Breast epithelium (tissue), 4 donors: ENCODE measurements at places on chromosomes 2 and 18. TPM values are rescaled to one million over a fixed set of nuclear protein-coding genes. Genes with fewer than 3 reads are reported as not detected.
A peak's percentile ranks its signal among the peaks of the same experiment; 100 is the strongest.

The TMX3 gene
- total RNA-seq = 55.3 TPM

The EPB41L3 gene
- total RNA-seq = 178 TPM

- no peak for DNase-seq
Measured at GRCh38 chr2:44679990-44680389, 261.5 kb upstream of the SIX3 start.

DNA sequence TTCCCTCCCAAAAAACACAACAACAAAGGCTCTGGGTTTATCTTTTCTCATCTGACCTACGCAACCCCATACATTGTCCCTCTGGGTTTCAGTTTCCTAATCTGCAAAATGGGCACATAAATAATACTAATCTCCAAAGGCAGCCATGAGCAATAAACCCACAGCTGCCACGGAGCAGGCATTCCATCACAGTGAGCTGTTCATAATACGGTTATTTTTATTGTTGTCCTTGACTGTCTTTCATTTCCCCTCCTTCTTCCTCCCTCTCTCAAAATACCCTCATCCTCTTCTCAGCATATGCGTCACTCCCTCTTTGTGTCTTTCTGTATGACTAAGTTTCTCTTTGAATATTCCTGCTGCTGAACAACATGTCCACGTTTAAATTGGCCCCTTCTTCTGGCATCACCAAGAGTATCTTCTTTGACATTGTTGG lies 129.8 kb upstream of the CAB39 start:
- DNase-seq = no peak

GRCh38 chr18:73688161-73688560 lies 459.5 kb downstream of the FBXO15 start:
- DNase-seq = no peak

The GAREM2 gene
- total RNA-seq = 2.0 TPM

DNA sequence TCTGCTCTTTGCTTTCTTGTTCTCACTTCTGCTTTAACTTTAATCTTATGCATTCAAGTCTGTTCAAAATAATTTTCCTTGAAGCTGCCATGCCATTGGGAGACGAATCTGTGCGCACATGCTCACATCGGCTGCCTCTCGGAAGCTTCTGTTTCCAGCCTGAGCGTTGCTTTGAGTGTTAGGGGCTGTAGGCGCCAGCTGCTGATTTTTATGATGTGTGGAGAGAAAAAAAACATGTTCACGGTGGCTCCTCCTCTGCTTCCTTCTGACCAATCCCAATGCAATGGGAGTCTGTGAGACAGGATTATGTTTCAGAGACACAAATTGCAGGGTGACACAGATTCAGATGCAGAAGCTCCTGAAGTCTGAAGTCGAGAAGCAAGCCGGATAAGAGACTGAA lies at the start of gene MC4R:
TSS of gene MC4R (minus strand) at position 180 of the 400 bp plus-strand sequence. CDS start 426 bp downstream, outside the sequence.
- no peak for DNase-seq

DNA sequence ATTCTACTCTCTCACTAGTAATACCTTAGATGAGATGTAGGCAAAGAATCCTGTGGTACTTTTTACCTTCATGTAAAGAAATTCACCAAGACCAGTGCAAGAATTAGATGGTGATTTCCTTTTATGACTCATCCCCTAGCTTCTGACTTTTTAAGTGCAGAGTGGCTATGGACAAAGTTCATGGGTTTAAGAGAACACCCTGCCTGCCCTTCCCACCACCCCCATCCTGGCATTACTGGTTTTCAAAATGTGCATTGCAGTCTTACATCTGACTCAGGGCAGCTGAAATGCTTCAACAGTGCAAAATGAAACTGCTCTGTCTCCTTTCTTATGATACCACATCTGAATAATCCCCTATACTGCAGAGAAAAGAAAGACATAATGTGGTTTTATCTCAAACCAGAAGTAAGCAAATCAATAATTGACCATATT lies 22.6 kb downstream of the MAIP1 start:
- DNase-seq = no peak

DNA sequence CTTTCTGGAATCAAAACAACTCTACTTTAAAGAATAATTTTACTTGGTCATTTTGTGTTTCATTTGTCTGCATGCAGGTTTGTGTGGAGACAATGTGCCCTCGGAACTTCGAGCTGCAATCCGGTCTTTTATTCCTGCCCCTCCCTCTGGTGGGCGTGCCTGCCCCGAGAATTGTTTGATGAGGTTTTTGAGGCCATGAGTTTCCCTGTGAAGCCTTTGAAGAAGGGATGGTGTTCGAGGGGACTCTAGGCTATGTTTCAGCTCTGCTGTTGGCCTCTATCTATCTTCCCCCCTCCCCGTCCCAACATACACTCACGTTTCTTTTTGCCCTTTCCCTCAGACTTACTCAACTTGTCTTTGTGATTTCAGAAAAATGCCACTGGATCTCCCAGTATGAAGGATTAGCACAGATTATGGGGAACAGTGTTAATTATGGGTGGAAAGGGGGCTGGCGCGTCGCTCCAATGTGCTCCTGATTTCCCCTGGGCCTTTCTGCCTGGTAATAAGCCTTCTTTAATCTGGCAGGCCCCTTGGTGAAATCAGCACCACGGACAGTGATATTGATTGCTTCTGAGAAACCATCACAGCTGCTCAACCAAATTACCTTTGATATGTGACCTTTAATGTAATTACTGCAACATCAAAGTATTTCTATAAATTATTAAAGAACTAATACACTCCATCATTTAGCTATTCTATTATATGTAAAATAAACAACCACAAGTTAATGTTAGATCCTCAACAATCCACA lies 82.2 kb downstream of the CELF4 start:
- no peak for DNase-seq

GRCh38 chr2:140308706-140309105 lies 1528.5 kb upstream of the NXPH2 start:
- no peak for DNase-seq

DNA sequence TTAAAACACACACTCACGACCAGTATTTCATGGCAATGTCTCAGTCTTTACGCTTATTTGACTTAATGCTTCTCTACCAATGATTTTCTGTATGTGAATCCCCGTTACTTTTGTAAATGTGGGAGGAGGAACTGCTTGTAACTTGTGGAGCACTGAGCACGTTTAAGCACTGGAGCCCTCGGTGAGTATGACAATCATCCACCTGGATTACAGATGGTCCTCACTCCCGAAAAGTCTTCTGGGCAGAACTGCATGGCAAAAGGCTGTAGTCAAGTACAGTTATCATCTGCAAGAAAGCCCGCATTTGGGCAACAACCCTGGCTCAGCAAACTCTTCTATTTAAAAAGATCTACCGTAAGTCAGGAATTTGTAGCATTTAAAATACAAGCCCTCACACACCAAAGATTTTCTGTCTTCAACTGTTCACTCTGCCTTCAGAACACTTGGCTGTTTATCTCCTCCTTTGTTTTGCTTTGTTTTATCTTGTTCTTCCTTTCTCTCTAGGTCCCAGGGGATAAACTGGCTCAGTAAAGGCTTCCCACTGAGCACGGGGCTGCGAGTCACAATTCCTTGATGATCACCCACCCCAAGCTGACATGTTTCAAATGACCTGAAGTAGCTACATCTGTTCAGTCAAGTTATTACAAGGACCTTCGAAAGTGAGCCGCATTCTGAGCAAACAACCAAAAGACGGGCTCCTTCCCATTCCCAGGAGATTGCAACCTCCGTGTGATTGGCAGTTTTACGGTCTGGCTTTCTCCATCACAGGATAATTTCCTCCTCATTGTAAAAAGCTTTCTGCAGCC lies 102.2 kb downstream of the DLGAP1 start:
- no peak for DNase-seq

- DNase-seq = no peak
Measured at GRCh38 chr2:96687266-96687665, 44.7 kb downstream of the FER1L5 start.

- DNase-seq = no peak
Measured at GRCh38 chr18:21833604-21834298, 93.2 kb downstream of the MIB1 start.

DNA sequence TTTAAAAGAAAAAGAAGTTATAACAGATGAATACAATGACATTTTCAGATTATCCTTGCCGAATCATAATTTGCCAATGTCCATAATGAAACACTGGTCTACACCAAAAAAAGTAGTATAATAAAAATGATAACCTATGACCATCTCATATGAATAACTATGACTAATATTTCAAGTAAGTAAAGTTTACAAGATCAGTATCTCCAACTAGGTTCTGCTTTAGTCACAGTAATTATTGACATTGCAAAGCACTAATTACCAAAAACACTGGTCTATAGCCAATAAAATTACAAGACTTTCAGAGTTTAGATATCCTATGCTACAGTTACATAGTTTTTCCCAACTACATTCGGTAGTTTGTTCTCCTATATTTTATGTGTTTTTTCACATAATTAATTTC lies 136.7 kb downstream of the MEMO1 start:
- DNase-seq = no peak

DNA sequence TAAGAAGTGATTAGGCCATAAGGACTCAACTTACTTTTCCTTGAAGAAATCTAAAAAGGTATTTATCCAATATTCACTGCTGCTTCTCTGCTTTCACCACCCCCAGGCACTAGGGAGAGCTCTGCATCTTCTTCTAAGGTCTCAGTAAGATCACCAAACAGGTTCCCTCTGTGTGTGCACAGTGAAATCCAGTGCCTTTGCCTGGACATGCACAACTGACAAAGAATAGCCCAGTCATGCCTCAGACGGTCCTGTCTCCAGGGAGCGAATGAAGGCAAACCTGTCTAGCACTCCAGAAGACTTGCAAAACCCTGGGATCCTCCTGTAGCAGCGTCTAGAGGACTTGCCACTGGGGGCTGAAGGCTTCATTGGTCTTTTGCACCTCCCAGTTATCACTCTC lies 344.5 kb upstream of the LRATD1 start:
- DNase-seq = no peak

GRCh38 chr2:204486805-204487204 lies 58.5 kb upstream of the PARD3B start:
- no peak for DNase-seq

DNA sequence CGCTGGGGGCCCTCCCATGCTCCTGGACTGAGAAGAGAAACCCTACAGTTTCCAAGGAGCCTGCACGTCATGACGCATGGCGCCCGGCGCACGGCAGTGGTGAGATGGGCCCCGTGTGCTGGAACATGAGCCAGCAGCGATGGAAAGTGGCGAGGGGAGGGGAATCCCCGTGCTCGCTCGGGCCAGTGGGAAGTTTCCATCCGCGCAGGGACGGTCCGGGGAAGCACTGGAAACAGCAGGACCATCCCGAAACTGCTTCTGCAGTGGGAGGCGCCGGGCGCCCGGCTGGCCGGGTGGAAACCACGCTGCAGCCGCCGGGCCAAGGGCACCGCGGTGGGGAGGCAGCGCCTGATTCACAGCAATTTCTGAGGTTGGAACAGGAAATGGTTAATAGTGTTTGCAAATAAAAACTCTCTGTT lies 4.9 kb upstream of the PDCD1 start:
- no peak for DNase-seq

GRCh38 chr2:23567161-23567756 lies 182.3 kb downstream of the KLHL29 start:
- DNase-seq = no peak

The SP9 gene
- 0.33 TPM for total RNA-seq

The FEV gene
- not detected for total RNA-seq

- no peak for DNase-seq
Measured at GRCh38 chr2:60352491-60353405, 200.7 kb downstream of the BCL11A start.

DNA sequence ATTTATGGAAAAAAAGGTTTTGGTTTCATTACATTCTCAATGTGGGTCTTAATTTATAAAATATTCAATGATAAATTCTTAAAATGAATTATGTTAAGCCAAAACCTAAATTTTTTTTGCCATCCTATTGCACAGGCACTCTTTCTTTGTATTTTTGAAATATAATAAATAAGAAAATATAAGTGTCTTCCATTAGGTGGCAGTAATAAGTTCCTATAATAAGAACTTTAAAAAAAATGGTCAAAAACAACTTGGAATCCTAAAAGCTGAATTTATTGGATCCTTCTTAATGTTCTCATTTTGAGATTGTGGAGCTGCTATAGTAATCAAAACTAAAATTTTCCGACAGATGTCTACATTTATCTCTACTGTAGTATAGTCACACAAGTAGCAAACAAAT lies 5.7 kb downstream of the CALCRL start:
- no peak for DNase-seq

- no peak for DNase-seq
Measured at GRCh38 chr2:111924617-111925107, 26.3 kb downstream of the MERTK start.

The FRZB gene
- 1.8 TPM for total RNA-seq

- peak; percentile 6 for DNase-seq
Measured at GRCh38 chr18:48297139-48297538, 112.0 kb downstream of the ZBTB7C start.

The CRYBA2 gene
- total RNA-seq = not detected

The CDH7 gene
- not detected for total RNA-seq

DNA sequence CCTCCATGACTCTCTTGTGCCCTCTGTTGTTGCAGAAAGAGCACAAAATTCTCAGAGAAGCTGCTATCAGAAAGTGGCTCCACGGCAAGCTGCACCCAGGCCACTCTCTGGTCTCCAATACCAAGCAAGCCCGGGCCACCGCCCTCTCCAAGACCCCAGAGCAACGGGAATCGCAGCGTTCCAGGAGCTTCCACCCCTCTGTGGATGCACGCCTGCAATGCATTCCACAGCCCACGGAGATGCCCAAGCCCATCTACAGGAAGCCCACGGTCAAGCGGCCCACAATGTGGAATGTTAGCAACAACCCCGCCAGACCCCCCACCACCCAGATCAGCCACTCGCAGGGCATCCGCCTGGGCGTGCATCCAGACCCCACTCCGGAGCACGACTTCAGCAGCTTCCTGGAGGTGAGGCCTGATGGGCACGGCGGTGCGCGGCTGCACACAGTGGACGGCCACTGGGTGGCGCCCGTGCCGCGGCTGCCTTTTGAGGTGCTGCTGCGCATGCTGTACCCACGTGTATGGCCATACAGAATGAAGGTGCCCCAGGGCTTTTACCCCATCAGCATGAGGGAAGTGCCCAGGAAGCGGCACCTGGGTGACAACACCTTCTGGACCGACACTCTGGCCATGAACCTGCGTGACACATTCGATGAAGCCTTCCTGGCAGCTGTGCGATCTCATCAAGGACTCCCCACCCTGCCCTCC lies 6.3 kb downstream of the ANKRD53 start:
- peak; percentile 52 for DNase-seq

DNA sequence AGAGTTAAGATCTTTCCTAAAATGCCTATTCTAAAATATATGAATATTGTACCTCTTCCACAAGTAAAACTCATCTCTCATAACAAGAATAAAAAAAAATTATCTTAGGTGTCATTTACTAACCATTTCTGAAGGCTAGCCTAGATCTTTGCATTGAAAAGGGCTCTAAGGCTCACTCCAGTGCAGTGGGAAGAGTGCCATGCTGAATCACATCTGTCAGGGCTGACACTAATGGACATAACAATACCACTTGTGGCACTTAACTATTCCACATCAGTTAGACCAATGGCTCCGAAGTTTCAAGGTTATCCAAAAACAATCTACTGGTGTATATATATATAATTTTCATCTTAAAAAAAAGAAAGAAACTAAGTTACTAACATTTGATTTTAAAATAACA lies 130.2 kb downstream of the EXOC6B start:
- DNase-seq = no peak
